ENCODE measurements at places on chromosomes 16 and 17.

GRCh38 chr17:82949361-82949760 lies 109.5 kb upstream of the ZNF750 start:
- DNase-seq, result peak; percentile 34

DNA sequence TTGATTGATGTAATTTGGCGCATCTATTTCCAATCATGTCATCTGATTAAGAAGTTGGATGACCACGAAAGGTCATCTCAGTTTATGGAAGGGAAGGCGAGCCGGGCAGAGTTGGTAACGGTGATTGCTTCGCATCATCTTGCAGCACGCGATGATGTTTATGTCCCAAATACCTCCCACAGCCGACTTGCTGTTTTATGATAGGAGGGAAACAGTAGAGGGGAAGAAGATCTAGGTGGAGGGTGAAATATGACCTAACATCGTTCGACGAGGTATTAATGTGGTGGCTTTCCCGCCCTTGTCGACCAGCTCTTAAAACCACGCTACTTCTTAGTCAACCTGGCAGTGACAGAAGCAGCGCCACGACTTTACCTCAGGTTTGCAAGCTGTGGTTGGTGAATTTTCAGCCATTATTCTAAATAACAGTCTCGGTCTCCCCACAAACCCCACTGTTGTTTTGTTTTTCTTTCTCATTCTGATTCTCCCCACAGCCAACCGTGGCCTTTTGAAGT lies 805 bp upstream of the TANC2 start:
- peak; percentile 79 for DNase-seq

DNA sequence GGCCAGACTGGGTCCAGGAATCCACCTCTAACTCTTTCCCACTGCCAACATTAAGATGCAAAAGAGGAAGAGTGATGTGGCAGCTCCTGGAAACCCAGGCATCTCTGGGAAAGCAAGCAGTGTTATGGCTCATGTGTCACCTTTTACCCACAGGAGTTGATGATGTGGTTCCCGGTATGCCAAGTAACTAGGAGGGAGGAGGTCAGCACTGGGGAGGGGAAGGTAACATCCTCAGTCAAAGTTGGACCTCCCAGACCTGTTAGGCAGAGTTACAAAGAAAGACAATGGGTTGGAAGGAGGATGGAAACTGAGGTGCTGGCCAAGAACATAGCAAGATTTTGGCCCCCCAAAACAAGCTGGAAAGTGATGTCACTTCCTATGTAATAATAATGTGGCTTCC lies 11.4 kb downstream of the KRABD2 start:
- DNase-seq, result no peak

DNA sequence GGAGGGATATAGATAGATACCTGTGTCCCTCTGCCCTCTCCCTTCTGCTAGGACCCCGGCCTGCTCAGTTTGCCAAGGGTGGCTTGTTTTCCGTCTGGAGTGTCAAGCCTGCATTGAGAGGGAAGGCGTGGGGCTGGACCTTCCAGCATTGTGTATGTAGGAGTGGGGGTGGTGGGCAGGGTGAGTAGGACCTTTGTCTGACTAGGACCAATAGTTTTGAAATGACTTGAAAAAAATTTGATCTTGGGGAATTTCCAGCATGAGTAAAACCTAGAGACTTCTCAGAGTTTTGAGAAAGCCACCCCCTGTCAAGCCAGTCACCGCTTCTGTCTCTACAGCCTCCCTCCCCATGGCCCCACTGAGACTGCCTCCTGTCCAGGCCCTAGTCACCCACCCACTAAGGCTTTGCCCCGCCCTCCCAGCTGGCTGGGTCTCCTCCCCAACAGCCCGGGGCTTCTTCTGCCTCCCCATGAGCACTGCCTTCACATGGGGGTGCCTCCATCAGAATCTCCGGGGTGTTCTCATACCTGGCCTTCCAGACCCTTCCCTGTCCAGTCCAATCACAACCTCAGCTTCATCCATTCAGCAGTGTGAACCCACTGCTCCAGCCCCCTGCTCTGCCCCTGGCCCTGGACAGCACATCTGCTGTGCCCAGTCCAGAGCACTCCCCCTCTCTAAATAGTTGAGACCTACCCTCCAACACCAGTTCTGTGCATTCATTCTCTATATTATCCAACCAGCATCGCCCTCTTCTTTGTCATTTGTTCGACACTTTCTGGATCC lies 207.0 kb downstream of the MSI2 start:
- DNase-seq, result peak; percentile 91

GRCh38 chr17:80455336-80455710 lies 21.1 kb downstream of the NPTX1 start:
- peak; percentile 82 for DNase-seq

- DNase-seq, result no peak
Measured at GRCh38 chr16:49755313-49755620, 100.6 kb downstream of the ZNF423 start.

GRCh38 chr17:50687200-50688066 lies 20.3 kb downstream of the ANKRD40 start:
- no peak for DNase-seq

GRCh38 chr16:82425661-82426060 lies 201.1 kb upstream of the CDH13 start:
- no peak for DNase-seq
